Left cardiac atrium (tissue), 4 donors: ENCODE measurements at places on chromosomes 5 and 9. TPM values are rescaled to one million over a fixed set of nuclear protein-coding genes. Genes with fewer than 3 reads are reported as not detected.
A peak's percentile ranks its signal among the peaks of the same experiment; 100 is the strongest.

GRCh38 chr5:57586649-57587048 lies 104.0 kb upstream of the ACTBL2 start:
- DNase-seq = no peak

DNA sequence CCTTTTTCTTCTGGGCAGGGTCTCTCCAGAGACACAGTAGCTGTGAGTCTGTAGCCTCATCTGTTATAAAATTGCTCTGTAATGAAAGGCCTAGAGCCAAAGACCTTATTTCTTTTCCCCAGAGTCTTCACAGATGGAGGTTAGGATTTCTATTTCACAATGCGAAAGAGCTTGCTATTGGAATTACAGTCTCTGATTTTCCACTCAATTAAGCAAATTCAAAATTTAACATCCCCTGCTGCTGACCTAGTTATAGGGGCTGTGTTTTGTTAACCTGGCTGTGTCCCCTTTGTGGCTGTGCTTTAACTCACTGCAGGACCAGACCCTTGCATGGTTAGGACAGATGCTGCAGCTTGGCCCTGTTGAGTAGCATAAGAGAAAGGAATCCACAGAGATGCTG lies 190.3 kb upstream of the NMUR2 start:
- DNase-seq = no peak

The GNA14 gene
- total RNA-seq = 5.5 TPM

The MLANA gene
- total RNA-seq = not detected

The KIF12 gene
- not detected for total RNA-seq

DNA sequence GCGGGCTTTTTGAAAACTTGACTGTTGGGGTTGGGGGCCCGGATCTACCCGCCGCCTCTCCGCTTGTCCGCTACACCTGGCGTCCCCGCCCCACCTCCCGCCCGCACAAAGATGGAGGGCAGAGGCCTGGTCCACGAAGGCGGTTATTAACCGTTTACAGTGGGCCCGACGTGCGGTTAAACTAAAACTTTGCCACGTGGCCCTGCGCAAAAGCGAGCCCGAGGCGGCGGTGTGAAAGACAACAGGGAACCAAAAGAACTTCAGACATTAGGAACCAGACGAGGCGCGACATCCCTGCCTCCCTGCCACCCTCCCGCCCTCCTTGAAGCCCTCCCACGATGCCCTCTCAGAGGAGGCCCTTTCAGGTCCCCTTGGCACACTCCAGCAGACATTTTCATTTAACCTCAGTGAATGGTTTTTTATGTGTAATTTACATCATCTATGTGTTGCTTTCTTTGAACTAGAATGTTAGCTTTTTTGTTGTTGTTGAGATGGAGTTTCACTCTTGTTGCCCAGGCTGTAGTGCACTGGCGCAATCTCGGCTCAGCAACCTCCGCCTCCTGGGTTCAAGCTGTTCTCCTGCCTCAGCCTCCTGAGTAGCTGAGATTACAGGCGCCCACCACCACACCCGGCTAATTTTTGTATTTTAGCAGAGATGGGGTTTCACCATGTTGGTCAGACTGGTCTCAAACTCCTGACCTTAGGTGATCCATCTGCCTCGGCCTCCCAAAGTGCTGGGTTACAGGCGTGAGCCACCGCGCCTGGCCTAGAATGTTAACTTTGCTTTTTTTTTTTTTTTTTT lies 999 bp upstream of the HNRNPA0 start:
- no peak for DNase-seq

DNA sequence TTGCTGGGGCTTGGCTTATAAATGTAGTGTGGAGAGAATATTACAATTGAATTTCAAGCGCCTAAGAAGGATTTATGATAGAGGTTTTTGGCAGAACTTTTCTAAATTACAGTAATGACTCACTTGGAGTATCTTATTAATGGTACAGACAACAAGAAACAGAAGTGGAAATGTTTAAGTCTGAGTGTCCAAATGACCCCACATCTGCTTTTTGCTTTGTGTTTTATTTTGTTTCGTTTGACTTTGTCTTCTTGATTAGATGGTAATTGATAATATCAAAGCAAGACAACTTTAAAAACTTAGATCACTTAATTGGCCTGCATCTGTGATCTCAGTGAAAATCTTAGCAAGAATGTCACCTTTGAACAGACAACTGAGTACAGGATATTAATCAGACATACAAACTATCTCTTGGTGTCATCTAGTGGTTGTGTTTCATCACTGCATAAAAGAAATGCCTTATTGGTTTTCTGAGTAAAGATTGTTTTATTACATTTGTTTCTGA lies 577.4 kb downstream of the ISL1 start:
- no peak for DNase-seq

GRCh38 chr5:31052937-31053658 lies 140.4 kb upstream of the CDH6 start:
- DNase-seq = no peak

The DOK3 gene
- 5.3 TPM for total RNA-seq

The ANKRD31 gene
- 0.06 TPM for total RNA-seq

The ST8SIA4 gene
- total RNA-seq = 8.1 TPM

GRCh38 chr9:120186276-120186675 lies 393.7 kb downstream of the CDK5RAP2 start:
- DNase-seq = no peak

The TRIM36 gene
- total RNA-seq = 0.80 TPM

GRCh38 chr5:74257645-74258313 lies 382.7 kb downstream of the ENC1 start:
- DNase-seq = peak; percentile 79

DNA sequence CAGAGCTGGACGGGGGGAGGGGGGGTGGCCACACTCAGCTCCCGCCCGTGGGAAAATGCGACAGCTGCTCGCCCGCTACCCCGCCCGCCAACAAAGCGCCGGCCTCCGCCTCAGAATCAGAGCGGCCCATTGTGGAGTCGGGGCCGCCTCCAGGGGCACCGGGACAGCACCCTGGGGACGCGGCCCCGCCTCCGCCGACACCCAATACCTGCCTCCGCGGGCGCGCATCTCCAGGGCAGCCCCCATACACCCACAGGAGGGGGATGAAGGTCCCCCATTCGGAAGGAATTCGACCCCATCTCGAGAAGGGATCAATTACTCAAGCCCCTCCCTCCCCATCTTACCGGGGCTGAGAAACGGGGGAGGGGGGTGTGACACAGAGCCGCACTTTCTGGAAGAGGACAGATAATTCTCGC lies 1.3 kb downstream of the NOTCH1 start:
- DNase-seq = peak; percentile 79

GRCh38 chr5:131754363-131754762 lies 42.5 kb downstream of the FNIP1 start:
- no peak for DNase-seq

The IRX2 gene
- 0.27 TPM for total RNA-seq

DNA sequence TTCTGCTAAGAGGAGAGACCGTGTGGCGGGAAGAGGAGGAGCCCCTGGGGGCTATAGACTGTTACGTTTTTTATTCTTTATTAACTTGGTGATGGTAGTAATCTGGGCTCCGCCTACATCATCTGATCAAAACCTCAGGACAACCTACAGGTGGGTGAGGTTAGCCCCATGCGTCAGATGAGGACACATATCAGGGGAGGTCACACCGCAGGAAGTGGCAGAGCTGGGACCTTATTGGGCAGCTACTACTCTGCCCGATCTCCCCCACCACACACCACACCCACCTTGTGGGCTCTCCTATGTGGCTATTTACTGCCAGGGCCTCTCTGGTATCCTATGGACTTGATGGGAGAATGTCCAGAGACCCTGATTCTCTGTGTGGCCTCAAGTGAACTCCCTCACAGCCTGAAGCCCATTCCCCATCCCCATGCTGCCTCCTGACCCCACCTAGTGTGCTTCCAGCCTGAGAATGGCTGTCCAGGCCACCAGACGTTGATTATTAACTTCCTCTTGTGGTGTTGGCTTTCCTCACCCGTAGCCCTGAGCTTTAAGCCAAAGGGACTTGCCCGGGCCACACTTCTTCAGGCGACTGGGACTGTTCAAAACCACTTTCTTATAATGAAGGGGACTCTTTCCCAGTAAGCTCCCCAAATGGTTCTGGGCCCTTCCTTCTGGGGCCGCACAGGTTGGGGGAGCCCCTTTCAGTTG lies 8.2 kb downstream of the UNC5A start:
- DNase-seq = no peak

The PCDHB7 gene
- total RNA-seq = 1.0 TPM

- no peak for DNase-seq
Observed at GRCh38 chr5:142842994-142843905, 73.1 kb downstream of the ARHGAP26 start.

The PCDHGB3 gene
- total RNA-seq = 4.6 TPM

DNA sequence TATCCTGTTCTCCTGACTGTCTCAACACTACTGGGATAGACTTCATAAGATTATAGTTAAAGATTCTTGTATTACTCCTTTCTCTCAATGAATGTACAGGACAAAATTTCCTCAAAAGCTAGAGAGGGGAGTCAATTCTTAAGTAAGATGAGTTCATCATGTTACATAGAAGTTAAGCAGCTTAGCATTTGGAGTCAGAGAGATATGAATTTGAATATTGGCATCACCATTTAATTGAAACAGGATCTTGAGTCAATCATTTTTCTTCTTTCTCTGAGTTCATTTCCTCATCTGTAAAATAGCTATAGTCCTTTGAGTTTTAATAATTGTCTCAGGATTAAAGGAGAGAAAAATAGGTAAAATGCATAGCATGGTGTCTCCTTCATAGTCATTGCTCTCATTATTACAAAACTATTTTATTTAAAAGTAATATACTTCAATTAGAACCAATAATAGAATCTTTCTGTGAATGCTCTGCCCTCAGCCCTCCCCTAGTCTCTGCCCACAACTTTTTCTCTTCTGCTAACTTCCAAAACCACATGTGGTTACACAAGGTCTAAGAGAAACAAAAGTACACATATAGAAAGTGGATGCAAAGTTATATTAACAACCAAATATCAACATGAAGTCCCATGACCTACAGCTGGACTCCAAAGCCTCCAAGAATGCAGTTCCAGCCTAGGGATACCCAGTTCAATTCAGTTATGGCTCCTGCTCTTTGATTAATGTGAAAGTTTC lies 265.6 kb downstream of the TLE1 start:
- no peak for DNase-seq

DNA sequence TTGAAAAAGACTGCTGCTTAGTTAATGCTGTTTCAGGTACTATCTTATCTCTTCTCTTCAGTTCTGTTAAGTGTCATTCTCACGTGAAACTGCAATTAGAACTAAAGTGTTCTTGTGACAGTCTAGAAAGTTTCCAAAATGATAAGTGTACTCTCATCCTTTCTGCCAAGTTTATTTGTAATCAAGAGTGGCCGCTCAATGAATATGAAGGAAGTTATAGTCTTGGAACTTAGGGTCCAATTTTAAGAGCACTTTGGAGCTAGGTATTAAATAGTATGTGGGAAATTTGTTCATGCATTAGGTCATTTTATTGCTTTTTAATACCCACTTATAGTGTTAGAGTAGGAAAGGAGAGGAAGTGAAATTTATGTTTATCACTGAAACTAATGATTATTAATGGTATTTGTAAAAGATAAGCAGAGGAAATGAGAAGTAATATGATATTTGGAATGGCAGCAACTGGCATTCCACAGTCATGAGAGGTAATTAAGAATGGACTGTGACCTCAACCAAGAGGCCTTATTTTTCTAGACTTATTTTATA lies 20.4 kb downstream of the XRCC4 start:
- DNase-seq = no peak

DNA sequence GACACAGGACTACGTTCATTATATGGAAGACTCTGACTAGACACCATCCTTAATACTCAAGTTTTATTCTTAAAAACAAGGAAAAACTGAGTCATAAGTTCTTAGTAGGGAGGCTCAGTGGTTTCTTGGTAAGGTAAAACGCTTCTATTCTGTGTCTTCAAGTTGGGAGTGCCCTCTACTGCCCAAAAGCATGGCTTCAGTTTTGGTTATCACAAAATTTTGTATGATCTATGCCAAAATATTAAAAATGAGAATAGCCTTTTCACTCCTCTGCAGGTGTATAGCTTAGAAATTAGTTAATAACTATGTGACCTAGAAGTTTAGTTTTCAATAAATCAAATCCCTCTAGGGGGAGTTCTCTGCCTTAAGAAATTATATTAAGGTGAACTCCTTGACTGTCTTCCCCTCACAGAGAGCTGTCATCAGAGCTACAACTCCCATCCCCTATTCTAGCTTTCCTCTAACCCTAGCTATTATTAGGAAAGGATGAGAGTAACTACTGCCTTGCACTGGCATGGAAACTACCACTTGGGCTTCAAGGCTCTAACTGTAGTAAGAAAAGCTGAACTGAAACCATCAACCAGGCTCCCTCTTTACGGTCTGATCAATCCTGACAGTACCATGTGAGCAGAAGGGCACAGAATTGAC lies 189.7 kb downstream of the GNAQ start:
- no peak for DNase-seq

- DNase-seq = no peak
Observed at GRCh38 chr9:132970324-132971062, 8.0 kb upstream of the GFI1B start.

GRCh38 chr9:124015661-124016131 lies 4.1 kb downstream of the LHX2 start:
- DNase-seq = no peak

The PDCD1LG2 gene
- total RNA-seq = 3.3 TPM
